ENCODE measurements at places on chromosomes 11 and 22.

DNA sequence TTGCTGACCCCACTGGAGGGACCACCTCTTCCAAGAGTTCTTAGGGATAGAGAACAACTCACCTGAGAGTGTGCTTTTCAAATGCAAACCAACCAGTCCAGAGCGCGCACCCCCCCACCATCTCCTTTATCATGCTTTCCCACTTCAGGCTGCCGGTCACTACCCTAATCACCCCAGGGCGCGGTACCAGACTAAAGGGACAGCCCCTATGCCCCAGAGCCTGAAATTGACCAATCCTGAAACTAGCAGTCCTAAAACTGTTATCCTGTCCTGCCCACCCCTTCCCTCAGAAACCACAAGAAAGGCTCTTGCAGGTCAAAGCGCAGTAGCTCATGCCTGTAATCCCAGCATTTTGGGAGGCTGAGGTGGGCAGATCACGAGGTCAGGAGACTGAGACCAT is 37.0 kb downstream of the NEAT1 start:
- no peak for DNase-seq

GRCh38 chr11:2685051-2685450 is 14.7 kb downstream of the KCNQ1OT1 start:
- no peak for DNase-seq

DNA sequence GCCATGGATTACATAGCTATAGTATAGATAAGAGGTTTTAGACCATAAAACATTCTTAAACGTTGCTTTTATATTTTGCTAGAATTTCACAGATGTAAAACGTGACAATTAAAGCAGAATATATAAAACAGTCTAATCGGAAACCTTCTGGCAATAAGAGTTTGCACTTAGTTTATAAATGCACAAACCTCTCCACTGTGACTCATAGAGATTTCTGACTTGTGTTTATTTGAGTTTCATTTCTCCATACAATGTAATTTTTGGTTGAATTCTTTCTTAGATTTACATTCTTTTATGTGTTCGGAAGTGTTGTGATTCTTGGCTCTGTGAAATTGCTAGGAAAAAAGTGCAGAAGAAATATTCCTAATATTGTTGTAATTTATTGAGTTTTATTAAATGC is 288.7 kb upstream of the CTSC start:
- DNase-seq: no peak

DNA sequence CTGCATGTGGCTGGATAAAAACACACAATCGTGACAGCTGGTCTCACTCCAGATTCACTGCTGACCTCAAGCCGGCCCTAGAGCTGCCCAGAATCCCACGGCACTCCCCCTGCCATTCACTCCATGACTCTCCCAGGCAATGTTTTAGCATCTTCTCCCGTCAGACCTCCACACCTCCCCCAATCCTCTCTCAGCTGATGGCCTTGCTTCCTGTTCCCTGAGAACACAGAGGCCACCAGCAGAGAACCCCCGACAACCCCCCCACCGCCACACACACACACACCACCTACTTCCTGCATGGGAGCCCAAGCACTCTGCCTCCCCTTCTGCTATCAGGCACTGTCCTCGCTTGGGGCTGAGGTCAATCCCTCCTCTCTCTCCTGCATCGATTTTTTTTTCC is 9.3 kb downstream of the TNKS1BP1 start:
- no peak for DNase-seq

GRCh38 chr11:37817727-37818270 is 1219.8 kb upstream of the RAG2 start:
- no peak for DNase-seq

GRCh38 chr11:60316317-60316716 is 10.7 kb upstream of the MS4A6E start:
- no peak for DNase-seq

- DNase-seq: peak; percentile 57
Observed at GRCh38 chr11:75199412-75199955, 41.1 kb upstream of the TPBGL start.

GRCh38 chr11:128946648-128947047 is 4.0 kb upstream of the TP53AIP1 start:
- DNase-seq: no peak

- DNase-seq: no peak
Observed at GRCh38 chr22:22815397-22816170, 72.0 kb upstream of the IGLL5 start.

DNA sequence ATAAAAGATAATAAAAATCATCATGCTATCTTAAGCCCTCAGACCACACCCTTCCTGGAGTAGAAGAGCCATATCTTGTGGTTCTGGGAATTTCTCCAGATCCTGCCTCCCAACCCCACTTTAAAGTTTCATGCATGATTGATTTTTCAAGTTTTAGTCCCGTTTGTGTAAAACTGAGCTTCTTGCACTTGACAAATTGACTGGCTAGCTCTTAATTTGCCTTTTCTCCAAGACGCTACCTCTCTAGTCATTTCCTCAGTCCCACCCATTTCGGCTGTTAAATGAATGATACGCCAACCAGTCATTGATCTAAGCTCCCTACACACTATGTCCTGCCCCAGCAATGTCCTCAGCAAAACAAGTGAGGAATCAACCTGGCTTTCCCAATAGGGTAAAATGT is 71.8 kb upstream of the TEAD1 start:
- DNase-seq: no peak

- peak; percentile 88 for DNase-seq
Observed at GRCh38 chr22:22959147-22959827, 71.7 kb downstream of the IGLL5 start.

DNA sequence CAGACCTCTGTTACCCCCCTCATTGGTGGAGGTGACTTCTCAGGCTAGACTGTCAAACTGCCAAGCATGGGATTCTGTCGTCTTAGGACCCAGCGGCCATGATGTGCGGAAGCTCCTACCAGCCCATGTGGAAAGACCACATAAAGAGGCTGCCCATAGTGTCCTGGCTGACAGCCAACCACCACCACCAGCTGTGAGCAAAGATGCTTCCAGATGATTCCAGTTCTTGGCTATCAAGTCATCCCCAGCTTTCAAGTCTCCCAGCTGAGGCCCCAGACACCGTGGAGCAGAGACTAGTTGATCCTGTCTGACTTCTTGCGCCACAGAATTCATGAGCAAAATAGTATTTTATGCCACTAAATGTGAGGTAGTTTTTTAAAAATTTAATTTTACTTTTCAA is 32.9 kb downstream of the SCUBE1 start:
- no peak for DNase-seq

DNA sequence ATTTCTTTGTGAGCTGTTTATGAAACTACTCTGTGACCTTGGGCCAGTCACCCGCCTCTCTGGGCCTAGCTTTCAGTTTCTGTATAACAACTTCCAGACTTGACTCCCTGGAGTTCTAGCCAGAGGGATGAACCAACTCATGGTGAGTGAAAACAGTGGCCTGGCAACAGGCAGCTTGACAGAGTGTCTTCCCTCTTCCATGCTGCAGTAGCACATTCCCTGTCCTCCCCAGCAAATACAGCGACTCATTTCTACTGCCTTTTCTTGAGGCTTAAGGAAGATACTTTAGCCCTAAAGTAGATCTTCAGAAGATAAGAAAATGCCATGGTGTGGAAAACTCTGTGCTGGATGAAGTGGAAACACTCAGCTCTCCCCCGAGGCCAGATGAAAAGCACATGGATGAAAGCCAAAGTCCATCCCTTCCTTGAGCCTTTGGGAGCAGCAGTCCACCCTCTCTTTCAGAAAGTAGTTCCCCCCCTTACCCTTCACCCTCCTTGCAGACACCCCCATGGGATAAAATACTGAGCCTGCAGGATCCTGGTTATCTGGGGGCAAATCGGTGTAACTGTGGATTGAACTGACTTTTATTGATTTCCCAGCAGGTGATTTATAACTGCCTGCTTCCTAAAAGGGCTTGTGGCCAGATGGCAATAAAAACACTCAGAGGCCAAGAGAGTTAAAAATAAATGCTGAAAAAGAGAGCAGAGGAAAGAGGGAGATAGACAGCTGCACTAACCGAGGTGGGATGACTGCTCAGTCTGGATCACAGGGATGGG is 24.1 kb downstream of the IRAG1 start:
- peak; percentile 71 for DNase-seq

GRCh38 chr11:69540118-69541000 is 58.9 kb downstream of the LINC01488 start:
- DNase-seq: peak; percentile 6

DNA sequence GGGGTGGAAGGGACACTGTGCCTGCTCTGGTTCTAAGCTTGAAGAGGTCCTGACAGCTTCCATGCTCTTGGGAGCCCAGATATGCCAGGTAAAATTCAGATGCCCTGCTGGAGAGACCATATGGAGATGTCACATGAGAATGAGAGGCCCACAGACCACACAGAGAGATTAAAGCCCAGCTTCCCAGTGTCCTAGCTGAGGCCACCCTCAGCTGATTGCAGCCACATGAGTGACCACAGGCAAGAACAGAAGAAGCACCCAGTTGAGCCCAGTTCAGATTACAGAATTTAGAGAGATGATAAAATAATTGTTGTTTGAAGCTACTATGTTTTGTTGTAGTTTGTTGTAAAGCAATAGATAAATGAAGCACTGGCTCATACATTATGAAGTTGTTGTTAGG is 14.4 kb upstream of the PVALB start:
- DNase-seq: no peak

DNA sequence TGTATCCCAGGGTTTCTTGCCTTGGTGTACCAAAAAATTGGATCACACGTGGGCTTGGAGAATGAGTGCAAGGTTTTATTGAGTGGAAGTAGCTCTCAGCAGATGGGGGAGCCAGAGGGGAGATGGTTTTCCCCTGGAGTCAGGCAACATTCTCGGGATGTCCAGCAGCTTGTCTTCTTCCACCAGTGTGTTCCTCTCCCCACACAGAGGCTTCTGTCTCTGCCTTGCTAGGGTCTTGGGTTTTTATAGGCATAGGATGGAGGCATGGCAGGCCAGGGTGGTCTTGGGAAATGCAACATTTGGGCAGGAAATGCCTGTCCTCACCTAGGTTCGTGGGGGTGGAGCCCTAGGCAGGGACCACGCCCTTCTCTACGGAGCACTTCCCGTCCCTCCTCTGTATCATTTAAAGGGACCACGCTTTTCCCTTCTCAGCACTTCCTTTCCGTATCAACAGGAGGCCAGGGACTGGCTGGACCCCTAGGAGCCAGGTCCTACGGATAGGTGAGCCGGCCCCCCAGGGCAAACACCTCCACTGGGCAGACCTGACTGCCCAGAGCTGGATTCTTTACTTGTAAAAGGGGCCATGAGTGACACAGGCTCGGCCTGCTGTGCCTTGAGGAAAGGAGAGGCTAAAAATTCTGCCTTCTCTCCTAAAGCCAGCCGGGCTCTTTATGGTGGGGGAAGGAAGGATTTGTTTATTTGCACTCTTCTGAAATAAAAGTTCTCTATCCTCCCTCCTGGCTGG is 55.3 kb upstream of the CCDC188 start:
- peak; percentile 81 for DNase-seq

- no peak for DNase-seq
Observed at GRCh38 chr11:67278135-67278938, 10.8 kb upstream of the ANKRD13D start.

DNA sequence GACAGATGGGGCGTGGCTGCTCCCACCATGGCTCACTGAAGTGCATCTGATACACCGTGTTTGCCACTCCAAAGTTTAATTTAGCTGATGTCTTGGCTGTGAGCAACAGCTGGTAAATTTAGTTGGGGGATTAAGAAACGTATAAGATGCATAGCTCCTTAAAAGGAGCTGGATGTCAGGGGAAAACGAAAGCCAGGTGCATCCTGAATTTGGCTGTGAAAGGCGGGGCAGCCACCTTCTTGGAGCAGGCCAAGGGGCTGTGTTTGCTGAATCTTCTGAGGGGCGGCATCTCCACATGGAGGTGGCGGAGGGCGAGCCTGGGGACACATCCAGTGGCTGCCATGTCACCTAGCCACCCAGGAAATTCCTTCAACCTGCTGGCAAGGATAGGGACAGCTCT is 20.7 kb upstream of the NCF4 start:
- DNase-seq: no peak

DNA sequence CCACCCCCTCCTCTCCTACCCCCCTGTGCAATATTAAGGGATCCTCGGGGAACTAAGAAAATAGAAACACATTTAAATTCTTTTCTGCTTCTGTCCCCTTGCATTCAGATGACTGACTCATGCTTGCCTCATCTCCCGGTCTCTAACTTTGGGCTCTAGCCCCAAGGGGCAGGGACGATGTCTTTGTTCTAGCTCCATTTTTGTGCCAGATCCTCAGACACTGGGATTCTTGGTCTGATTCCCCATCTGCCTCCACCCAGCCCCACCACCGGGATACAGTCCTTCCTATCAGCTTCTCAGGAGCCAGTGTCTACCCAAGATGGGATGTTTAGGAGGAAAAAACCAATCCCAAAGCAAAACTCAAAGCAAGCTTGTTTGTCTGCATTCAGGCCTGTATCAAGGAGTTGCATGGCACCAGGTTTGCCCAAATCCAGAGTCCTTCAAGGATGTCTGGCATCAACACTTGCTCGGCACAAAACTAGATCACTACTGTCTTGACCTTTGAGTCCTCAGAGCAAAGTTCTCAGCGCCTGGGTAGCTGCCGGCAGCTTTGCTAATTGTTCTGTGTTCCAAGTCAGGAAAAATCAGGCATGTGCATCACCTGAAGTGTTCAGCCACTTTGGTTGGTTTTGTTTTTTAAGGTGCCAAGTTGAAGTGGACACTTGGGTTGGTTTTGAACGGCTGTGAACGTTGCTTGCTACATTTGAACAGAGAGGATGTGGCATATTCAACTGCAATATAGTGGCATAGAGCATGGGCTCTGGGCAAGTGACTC is 212.8 kb downstream of the DSCAML1 start:
- no peak for DNase-seq

- no peak for DNase-seq
Observed at GRCh38 chr11:27255447-27255828, 107.6 kb downstream of the CCDC34 start.

- DNase-seq: no peak
Observed at GRCh38 chr22:23090457-23090835, 20.1 kb downstream of the GNAZ start.

- no peak for DNase-seq
Observed at GRCh38 chr11:16149476-16149875, 206.9 kb downstream of the SOX6 start.

DNA sequence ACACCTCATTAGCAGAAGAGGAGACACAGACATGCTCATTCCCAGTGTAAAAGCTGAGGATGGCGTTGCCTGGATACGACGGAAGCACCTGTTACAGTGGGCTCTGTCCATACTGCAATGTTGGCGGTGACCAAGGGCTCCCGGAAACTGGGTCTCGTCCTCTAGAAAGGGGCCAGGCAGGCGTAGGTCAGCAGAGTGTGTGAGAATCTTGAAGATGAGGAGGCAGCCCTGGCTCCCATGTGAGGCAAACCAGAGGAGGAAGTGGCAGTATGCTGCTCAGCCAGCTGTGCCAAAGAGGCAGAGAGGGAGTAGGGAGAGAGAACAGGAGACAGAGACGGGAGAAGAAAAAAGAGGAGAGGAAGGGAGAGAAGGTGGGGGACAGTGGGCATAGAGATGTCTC is 10.3 kb downstream of the LTO1 start:
- DNase-seq: no peak

DNA sequence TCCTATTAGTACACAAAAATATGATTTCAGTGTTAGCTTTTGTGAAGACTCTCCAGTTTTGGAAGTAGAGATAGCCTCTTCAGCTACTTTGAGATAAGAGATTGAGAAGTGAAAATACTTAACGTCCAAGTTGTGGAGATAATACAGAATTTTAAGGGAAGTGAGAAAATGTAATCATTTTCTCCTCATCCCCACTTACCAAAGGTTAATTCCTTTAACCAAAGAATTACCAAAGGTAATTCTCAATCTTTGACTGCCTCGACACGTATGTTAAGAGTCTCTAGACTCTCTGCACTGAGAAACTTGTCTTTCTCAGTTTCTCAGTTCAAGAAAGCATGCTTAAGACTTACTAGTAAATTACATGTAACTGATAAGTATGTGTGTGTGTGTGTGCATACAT is 15.3 kb downstream of the C11orf54 start:
- no peak for DNase-seq
